ENCODE measurements at places on chromosomes 16 and 17.

DNA sequence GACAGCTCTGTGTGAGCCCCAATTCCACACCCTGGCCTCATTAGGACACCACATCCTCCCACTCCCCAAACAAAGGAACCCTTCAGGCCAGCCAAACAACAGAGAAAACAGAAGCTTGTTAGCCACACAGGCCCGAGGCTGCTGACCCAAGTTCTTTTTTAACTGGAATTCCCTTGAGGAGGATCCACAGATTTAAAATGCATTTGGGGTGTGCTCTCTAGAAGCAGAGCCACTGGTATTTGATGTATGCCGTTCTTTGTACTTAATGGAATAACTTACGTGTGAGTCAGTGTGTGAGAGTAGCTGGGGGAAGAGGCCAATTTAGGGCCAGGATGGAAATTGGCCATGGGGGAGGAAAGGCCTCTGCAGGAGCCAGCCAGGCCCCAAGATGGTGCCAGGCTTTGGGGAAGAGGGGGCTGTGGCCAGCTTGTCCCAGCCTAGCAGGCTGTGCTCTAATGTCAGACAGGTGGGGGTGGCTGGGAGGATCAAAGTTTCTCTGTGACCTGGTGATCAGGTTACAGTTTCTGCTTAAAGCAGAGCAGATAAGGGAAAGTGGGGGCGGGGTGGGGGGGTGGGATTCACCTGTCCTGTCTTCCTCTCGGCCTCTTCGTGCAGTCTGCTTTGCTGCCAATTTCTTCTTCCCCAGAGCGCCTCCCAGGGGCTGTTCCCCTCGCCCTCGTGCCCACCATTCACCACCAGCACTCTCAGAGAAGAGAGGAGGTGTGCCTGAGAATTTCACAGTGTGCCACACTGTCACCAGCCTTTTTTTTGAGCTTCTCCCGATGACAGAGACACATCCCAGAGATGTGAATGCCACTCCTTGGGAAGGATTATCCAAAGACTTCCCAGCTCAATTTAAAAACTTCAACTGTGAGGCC, 50.8 kb downstream of the TOM1L2 start:
- no peak for DNase-seq

- peak; percentile 56 for DNase-seq
Observed at GRCh38 chr16:53509906-53510703, 7.1 kb upstream of the AKTIP start.

GRCh38 chr17:45286286-45286685, 24.4 kb upstream of the SPATA32 start:
- no peak for DNase-seq

- no peak for DNase-seq
Observed at GRCh38 chr17:35116845-35117244, 2.8 kb downstream of the RAD51D start.

- DNase-seq, result no peak
Observed at GRCh38 chr17:54372069-54372749, 528.4 kb upstream of the TOM1L1 start.

DNA sequence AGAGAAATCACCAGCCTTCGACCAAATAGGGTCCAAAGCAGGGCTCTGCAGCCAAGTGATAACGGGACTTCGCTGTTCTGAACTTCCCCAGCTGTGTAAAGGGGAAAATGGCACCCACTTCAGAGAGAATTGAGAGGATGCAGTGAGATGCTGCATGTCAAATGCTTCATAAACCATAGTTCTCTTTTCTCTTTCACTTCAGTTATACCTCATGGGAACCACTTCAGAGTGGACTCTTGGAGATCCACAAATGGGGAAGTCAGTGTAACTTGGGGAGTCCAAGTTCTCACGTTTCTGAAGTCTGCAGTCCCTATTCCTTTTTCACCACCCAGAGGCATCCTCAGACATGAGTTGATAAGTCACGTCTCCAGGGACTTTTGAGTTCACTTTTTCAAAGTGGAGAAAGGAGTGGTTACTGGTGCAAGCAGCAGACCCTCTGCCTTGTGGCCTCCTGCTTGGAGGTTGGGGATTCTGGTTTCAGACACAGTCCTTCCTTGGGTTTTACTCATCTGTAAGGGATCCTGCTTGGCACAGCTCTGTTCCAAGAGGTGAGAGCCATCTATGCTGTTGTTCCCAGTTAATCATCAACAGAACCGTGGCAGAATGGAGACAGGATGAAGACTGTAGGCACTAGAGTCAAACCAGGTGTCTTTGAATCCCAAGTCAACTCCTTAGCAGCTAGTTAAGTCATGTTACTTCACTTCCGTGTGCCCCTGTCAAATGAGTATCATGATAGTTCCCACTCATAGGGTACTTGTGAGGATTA, 123.4 kb upstream of the NOL11 start:
- DNase-seq, result no peak
